ENCODE measurements at places on chromosomes 12 and 14. TPM values are rescaled to one million over a fixed set of nuclear protein-coding genes. Genes with fewer than 3 reads are reported as not detected.

DNA sequence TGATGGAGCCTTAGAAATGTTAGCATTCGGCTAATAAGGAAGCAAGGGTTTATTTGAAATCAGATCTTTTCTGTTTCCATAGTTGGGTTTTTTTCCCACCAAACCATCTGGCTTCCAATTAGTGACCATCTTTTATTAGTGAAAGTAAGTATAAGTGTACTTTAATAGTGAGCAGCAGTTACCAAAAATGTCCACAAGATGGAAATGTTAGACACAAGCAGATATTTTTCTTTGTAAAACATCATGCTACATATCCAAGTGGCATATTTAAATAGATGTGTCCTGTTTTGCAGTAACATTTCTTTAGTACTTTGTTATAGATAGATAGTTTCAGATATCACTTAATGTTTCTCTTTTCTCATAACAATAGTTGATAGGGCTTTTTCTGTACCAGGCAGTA is 28.8 kb downstream of the YEATS4 start:
- peak; percentile 47 for DNase-seq

DNA sequence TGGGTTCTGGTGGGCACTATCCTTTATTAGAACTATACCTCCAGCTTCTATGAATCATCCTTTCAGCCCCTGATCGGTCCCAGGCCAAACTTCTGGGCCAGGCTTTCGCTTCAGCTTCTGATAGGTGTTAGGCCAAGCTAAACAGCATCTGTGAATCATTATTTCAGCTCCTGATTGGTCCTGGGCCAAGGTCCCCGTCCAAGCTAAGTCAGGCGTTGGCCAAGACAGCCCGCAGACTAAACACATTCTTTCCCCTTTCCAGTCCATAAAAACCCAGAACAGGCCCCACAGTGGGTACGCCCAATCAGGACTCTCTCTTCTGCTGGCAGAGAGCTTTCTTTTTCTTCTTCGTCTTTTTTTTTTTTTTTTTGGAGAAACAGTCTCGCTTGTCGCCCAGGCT is 1808.9 kb upstream of the SEL1L start:
- DNase-seq = no peak

DNA sequence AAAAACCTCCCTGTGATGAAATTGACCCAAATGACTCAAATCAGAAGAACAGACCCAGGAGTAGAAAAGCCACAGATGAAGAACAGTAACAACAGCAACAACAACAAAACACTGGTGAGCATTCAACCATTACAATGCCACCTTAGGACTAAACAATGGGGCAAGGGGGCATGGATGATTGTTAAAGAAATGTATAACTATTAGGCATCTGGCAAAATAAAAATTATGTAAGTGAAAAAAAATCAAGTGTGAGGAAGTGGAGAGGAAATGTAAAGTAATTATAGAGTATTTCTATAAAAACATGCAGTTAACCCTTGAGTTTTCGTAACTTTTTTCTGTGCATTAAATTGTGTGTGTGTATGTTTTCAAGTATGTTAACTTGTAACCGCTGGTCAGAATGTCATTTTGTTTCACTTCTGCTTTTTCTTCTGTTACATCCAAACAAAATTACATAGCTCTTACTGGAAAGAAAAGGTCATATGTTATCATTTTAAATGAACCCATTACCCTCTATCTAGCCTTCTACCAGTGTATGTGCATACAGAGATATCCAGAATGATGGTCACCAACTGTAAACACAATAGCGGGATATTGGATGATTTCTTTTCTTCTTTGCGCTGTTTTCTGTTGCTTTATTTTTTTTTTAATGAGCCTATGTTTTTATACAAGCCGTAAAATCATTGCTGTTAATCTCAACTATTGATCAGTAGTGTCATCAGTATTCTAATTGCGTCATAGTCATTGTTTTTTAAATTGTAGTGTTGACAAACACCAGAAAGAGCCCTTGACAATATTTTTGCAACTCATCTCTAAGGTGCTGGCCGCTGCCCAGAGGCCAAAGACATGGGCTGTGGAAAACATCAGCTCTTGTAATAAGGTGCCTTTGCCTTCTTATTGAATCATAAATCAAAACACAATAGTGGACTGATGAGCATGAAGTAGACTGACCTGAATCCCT is 170.6 kb downstream of the CRADD start:
- DNase-seq = no peak

DNA sequence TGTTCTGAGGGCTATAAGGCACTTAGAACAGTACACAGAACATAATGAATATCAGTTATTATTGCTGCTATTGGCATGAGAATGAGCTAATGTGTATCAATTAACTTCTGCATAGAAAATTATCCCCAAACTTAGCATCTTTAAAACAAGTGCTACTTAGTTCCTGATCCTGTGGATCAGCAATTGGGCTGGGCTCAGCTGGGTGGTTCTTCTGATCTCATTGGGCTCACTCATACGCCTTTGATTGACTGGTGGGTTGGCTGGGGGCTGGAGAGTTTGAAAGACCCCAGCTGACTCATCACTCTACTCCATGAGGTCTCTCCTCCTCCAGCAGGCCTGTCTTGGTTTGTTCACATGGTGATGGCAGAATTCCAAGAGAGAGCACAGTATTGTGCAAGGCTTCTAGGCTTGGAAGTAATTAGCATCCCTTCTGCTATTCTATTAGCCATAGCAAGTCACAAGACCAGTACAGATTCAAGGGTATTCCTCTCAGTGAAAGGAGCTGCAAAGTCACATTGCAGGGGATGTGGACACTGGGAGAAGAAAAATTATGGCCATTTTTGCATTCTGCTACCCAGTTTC is 27.2 kb upstream of the HSPB8 start:
- DNase-seq = no peak

GRCh38 chr14:27387463-27387862 is 789.6 kb upstream of the NOVA1 start:
- DNase-seq = no peak

DNA sequence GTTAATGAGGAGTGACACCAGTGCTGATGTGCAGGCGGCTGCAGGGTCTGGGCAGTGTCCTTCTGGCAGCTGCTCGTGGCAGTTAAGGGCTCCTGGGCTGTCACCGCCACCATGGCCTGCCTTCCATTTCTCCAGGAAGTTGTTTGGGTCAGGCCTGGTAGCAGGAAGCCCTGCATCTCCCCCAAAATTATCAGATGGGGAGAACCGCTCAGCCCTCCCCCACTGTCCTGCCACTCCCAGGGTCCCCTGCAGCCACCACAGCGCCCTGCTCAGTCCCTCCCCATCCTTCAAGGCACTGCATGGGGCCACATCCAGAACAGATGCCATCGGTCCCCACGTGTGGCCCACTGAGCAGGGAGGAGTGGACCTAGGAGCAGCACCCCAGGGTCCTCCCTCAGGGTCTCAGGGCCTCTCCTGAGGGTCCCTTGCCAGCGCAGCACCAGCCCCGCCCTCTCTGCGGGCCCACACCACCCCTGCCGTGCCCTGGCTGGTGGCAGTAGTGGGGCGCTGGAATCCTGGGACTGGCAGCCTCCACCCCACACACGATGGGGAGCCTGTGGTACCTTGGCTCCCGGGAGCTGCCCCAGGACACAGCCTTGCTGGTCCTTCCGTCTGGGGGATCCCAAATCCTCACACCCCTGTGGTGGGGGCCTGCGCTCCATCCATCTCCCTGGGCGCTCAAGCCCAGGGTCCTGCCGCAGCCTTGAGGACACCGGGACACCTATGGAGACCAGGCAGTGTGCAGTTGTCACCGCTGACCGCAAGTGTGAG is 10.3 kb upstream of the AMN start:
- DNase-seq = no peak

BLOC1S1 gene
- total RNA-seq = 112 TPM

Data from glomerular endothelial cell (primary cell).